HEK293T (cell line): ENCODE measurements at places on chromosomes 7 and 10.

- DNase-seq = no peak
Observed at GRCh38 chr10:11906714-11907113, 83.6 kb downstream of the PROSER2 start.

DNA sequence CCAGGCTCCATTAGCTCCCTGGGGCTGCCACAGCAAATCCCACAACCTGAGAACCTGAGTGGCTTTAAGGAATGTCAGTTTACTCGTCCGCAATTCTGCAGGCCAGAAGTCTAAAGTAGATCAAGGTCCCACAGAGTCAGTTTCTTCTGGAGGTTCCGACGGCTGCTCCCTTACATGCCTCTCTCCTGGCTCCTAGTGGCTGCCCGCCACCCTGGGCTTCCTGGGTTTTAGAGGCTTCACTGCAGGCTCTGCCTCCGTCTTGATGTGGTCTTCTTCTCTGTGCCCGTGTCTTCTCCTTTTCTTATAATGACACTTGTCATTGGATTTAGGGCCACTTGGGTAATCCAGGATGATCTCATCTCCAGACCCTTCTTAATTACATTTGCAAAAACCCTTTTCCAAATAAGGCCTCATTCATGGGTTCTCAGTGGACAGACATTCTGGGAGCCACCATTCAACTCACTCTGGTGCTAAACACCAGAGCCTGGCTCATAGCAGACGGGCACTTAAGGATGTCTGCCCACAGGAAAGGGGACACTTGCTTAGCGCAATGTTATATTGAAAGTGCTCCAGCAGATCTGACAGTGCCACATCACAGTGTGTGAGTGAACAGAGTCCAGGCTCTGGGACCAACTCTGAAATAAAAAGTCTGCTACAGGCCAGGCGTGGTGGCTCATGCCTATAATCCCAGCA lies 77.6 kb downstream of the VWC2 start:
- DNase-seq = no peak

GRCh38 chr10:130567436-130567835 lies 431.2 kb downstream of the GLRX3 start:
- DNase-seq = no peak

DNA sequence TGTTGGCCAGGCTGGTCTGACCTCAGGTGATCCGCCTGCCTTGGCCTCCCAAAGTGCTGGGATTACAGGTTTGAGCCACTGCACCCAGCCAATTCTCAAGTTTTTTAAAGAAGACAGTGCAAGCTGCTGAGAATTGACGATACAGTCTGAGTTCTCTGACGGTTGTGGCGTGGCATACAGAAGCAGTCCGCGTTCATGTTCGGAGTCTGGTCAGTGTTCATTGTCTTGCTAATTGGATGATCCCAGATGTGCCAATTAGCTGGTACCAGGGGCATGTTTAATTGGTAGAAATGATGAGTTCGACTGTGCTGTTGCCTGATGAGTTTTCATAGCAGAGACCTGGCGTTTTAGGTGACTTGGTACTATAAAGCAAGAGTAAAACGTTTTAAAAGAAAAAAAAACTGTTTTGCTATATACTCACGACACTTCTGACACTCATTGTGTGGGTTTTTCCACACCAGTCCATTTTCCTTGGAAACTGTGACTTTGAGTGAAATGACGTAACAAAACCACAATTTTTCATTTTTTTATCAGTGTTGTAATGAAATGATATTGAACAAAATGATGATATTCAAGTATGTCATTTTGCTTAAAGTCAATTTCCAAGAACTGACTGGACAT lies 32.3 kb downstream of the CAMK1D start:
- DNase-seq = no peak

DNA sequence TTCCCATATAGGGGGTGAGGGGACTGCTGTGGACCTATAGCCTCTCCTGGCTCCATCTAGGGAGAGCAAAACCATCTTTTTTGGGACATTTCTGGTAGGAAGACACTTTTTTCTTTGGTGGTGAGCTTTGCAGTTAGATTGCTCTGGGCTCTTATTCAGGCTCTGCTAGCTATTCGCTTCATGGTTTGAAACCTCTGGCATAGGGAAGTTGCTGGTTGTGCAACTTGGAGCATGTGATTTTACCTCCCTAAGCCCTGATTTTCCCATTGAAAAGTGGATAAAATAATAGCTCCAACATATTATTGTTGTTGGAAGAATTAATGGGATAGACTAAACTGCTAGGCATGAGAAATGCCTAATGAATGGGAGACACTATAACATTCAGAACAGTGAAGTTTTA lies 69.6 kb downstream of the CYP26A1 start:
- no peak for DNase-seq

DNA sequence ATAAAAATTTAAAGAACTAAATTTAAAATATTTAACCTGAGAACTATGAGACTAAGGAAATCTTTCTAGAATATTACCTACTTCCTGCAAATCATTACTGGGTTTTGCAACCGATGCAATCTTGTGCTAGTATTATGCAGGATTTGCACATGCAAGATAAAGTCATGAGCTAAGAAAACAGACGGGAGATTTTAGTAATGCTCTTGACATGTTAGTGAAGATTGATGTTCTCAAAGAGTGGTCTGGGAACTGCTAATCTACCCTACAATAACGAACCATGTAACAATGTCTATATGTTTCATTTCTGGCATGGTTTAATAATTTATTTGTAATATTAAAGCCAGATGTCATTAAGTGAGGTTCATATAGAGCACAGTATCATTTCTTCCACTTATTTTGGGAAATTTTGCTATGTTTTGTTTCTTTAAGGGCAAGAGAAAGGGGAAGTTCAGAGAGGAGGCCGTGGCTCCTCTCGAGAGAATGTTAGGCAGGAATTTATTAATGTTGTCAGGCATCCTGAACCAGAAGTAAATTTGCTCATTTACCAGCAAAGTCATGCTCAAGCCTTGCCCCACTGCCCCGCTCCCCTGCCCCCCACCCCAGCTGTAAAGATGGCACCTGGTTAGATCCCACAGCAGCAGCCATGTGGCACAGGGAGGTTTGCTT lies 22.8 kb downstream of the LRRC17 start:
- no peak for DNase-seq
